Activated CD4-positive, alpha-beta T cell treated with anti-CD3 and anti-CD28 coated beads, Interleukin-2, amount 10 ng/mL, durations not matched to agents 7 days and 5 days (primary cell): ENCODE measurements at places on chromosomes 5 and 9. TPM values are rescaled to one million over a fixed set of nuclear protein-coding genes. Genes with fewer than 3 reads are reported as not detected.

The PCDHGC3 gene
- not detected for total RNA-seq

The STK32A gene
- total RNA-seq = not detected

The TAF11L5 gene
- total RNA-seq = not detected

The PCDHA1 gene
- total RNA-seq = not detected

The NSG2 gene
- not detected for total RNA-seq

The FREM1 gene
- total RNA-seq = not detected

The INSL4 gene
- total RNA-seq = not detected

The CATSPER3 gene
- total RNA-seq = 1.2 TPM

The SPATA31A3 gene
- total RNA-seq = not detected

The HRCT1 gene
- total RNA-seq = not detected

The IARS1 gene
- total RNA-seq = 128 TPM

The PNPLA7 gene
- total RNA-seq = 4.4 TPM

The CCDC127 gene
- 8.0 TPM for total RNA-seq

The S1PR3 gene
- total RNA-seq = 0.15 TPM

The OR2S2 gene
- total RNA-seq = not detected

The TOR4A gene
- 7.1 TPM for total RNA-seq

The YIPF5 gene
- total RNA-seq = 46.2 TPM

The FBXW2 gene
- total RNA-seq = 70.9 TPM

The MLANA gene
- not detected for total RNA-seq

The BTNL8 gene
- not detected for total RNA-seq

The ST6GALNAC4 gene
- total RNA-seq = 22.4 TPM

The ZBED3 gene
- 0.71 TPM for total RNA-seq

The GLIPR2 gene
- 58.4 TPM for total RNA-seq
